ENCODE measurements at places on chromosomes 12 and 14.

GRCh38 chr14:53701108-53701875 is 255.3 kb downstream of the BMP4 start:
- DNase-seq: no peak

GRCh38 chr12:94676031-94676641 is 25.8 kb upstream of the TMCC3 start:
- DNase-seq: no peak

- no peak for DNase-seq
Measured at GRCh38 chr14:54048311-54048710, 91.7 kb upstream of the BMP4 start.

GRCh38 chr12:54412348-54412747 is 6.7 kb downstream of the ITGA5 start:
- no peak for DNase-seq

DNA sequence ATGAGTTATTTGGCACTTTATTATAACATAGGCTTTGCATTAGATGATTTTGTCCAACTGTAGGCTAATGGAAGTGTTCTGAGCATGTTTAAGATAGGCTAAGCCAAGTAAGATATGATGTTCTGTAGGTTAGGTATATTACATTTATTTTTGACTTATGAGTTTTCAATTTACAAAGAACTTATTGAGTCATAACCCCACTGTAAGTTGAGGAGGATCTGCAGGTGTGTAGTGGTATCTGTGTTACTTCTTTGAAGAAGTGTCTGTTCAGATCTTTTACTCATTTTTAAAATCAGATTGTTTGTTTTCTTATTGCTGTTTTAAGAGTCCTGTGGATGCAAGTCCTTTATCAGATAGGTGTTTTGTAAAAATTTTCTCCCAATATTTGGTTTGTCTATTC is 329.2 kb downstream of the RAD51B start:
- DNase-seq: no peak

DNA sequence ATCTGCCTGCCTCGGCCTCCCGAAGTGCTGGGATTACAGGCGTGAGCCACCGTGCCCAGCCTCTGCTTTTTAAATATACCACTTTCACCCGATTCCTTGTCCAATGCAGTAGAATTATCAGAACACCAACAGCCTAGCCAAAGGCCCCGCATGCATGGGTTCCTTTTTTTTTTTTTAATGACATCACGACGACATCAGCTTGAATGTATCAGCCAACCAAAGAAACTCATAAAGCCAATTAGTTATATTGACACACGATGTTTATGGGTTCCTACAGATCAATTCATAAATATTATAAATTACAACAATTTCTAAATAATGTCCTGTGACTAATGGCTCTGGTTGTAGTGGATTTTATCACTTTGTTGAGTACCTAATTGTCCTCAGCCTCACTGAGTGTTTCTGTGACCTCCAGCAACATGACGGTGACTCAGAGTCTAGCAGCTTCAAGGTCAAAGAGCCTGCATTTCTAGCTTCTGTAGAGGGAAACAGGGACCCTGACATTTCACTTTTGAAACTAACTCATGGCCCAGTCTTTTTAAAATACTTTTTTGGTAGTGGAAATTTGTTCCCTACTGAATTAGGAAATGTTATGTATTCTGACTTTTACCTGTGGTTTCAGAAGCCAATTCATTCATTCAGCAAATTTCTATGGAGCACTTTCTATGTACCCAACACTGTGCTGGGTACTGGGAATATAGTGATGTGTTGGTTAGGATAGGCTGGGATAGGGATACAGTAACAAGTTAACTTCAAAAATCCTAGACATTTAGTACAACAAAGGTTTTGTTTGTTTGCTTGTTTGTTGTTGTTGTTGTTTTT is 144.1 kb downstream of the SUDS3 start:
- DNase-seq: no peak

DNA sequence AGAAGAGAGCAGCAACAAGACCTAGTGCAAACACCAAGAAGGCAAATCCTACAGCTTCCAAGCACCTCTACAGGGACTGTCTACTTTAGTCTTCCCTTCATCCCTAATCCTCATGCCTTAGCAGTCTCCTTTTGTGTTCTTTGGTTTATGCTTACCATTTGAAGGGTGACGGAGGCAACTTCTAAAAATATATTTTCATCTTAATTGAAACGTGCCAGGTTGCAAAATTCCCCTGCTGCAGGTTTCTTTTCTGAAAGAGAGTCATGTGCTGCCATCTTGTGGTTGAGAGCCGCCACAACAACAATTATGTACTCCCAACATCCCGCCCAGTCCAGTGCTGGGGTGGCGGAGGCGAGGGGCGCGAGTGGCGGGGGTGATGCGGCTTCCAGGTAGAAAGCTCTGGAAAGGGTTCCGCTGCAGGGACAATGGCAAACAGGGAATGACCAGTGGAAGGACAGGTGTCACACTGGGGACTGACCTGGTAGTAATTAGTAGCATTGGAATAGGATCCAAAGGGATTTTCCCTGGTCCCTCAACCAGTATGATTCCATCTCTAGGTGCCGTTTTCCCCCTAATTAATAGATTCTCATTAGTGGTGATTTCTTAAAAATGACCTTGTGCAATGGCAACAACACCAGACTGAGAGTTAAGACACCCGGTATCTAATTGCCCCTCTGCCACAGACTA is 80.3 kb upstream of the GNG2 start:
- peak; percentile 68 for DNase-seq
